Head of caudate nucleus (tissue), 42 donors: ENCODE measurements at places on chromosomes 16 and 17.

DNA sequence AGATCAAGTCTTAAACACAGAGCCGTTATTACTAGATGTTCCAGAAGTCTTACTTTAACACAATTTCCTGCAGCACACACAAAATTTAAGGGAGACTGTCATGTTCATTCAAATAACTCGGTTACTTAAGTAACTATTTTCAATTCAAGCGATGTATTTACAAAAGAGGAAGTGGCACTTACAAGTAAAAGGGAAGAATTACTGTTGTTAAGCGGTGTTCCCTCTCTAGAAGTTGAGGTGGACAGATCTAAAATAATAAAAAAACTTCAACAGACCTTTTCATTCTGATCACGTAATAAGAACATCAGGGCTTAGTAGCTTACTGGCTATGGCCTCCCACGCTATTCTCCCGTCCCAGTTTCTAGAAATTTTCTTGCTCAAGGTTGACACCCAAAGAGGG lies 26.2 kb upstream of the TXNDC11 start:
- DNase-seq, result no peak

DNA sequence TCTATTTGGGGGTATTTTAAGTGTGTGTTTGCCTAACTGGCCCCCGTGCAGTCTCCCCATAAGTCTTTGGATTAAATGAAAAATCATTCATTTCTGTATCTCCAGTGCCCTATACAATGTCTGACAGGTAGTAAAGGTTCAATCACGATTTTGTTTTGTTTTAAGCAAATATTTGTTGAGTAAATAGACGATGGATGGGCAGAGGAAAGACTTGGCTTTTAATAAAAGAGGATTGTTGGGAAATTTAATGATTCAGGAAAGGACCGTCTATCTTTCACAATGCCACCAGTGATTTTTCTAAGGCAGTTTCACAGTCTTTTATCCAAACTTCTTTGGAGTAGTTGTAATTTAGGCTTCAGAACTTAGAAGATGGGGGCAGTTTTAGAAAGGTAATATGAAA lies 636.6 kb upstream of the GOT2 start:
- no peak for DNase-seq

GRCh38 chr16:65545413-65545956 lies 423.6 kb upstream of the CDH11 start:
- DNase-seq, result no peak

- DNase-seq, result no peak
Observed at GRCh38 chr16:31414706-31415105, 13.5 kb downstream of the COX6A2 start.

- peak; percentile 55 for DNase-seq
Observed at GRCh38 chr17:63697341-63698286, 2.3 kb downstream of the LIMD2 start.

- no peak for DNase-seq
Observed at GRCh38 chr17:39866013-39866730, 1.8 kb upstream of the ZPBP2 start.

GRCh38 chr16:78583441-78583840 lies 484.0 kb downstream of the WWOX start:
- no peak for DNase-seq

DNA sequence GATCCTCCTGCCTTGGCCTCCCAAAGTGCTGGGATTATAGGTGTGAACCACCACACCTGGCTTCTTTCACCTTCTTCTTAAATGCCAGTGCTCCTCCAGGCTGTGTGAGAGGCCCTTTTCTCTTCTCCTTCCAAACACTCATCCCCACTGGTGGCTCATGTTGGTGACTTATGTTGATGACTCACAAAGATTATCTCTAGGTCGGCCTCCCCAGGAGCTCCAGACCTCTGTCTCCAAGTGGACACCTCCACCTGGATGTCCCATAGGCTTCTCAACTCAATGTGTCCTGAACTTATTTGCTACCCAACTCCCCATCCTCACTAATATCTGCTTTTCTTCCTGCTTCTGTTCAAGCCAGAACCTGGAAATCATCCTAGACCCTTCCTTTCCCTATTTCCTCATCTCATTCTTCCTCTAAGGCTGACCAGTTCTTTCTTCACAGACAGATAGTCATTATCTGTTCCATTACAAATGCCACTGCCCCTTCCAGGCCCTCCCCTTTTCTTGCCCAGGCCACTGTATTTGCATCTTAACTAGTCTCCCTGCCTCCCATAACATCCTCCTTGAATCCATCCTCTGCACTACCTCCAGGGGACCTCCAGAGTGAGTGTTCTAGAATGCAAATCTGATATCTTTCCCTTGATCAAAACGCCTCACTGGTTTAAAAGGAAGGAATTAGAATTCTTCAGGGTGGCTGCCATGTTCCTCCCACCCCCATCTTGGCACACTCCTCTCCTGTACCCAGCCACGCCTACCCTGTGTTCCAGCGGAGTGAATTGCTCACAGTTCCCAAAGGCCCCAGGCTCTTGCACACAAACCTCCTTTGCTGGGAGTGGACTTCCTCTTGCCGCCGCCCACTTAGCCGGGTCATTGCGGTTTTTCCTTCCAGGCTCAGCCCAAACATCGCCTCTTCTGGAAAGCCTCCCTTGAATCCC lies 34.8 kb upstream of the FBXO47 start:
- DNase-seq, result no peak

DNA sequence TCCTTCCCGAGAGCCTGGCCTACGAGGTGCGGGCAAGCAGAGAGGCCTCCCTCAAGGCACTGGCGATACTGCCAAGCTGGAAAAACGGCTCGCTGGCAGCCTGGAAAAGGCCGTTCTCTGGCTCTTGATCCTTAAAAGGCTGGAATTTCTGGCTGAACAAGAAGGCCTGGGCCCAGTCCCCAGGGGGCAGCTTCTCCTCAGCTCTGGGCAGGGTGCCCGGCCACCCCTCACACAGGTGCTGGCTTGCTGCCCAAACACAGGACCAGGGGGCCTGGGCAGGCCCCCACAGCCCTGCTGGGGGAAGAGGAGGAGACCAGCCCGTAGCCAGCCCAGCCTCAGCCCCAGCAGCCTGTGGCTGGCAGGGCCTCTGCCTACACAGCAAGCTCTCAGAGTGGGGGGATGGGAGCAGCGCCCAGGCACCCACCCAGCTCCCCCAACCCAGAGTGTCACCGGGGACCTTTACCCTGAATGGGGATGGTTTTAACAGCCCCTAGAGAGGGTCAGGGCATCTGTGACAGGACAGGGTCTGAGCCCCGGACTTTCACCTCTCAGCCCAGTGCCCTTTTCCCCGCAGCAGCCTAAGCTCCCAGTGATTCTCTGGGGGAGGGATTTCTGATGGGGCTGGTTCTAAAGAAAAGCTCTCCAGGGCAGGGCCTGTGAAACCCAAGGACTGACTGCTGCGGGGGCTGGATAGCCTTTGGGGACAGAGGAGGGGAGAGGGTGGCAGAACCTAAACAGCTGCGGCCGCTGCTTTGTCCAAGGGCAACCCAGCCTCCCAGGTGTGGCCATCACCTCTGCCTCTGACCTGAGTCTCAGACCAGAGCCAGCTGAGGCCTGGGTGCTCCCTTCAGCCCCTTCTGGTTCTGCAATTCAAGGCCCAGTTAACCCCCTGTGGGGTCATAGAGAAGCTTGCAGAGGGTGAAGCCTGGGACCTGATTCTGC lies 38.6 kb upstream of the TOB1 start:
- DNase-seq, result peak; percentile 80

DNA sequence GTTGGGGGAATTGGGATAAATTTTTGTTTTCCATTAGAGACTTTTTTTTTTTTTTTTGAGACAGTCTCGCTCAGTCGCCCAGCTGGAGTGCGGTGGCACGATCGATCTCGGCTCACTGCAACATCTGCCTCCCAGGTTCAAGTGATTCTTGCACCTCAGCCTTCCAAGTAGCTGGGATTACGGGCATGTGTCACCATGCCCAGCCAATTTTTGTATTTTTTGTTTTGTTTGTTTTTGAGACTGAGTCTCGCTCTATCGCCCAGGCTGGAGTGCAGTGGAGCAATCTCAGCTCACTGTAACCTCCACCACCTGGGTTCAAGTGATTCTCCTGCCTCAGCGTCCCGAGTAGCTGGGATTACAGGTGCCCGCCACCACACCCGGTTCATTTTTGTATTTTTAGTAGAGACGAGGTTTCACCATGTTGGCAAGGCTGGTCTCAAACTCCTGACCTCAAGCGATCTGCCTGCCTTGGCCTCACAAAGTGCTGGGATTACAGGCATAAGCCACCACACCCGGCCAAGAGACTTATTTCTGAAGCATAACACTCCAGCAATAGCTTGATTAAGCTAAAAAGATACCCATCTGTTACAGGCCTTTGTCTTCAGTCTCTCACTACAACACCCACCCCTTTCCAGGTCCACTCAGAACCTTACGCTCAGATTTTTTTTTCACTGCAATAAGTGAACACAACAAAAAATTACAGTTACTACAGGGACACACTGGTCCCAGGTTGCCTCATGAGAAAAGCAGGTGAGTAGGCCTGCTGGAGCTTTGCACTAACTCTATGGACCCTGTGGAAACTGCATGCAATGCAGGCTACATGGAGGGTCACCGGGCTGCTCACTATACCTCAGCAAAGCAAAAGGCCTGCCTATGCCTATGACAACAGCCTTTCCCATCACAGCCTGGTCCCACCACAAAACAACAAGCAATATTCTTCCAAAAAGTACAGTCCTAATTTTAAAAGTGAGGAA lies 34.6 kb downstream of the KANSL1 start:
- no peak for DNase-seq

DNA sequence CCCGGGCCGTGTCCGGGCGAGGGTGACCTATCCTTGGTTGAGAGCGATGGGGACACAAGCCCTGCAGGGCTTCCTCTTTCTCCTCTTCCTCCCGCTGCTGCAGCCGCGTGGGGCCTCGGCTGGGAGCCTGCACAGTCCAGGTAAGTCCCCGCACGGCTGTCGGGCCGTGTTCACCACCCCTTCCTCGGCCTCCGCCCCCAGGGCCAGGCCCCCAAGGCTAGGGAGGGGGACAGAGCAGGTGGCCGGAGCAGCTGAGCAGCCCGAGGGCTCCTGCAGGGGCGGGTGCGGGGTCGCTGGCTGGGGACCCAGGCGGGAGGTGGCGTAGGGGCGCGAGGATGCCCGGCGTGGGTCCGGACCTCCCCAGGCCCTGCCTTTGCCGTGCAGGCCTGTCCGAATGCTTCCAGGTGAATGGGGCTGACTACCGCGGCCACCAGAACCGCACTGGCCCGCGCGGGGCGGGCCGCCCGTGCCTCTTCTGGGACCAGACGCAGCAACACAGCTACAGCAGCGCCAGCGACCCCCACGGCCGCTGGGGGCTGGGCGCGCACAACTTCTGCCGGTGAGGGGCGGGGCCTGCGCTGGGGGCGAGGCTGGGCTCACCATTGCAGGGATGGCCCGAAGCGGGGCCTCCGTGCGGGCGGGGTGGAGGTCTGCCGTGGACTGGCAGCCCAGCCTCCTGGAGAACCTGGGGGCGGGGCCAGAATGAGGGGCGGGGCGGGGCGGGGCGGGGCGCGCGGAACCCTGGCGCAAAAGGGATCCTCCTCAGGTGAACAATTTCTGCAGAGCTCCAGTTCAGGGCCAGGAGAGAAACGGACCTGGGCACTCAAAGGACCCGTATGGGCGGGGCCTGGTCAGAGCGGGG lies 631 bp downstream of the KREMEN2 start:
- DNase-seq, result no peak

GRCh38 chr16:24098896-24099295 lies 157.2 kb upstream of the CACNG3 start:
- DNase-seq, result no peak

- no peak for DNase-seq
Observed at GRCh38 chr17:31072186-31072585, 22.6 kb upstream of the NF1 start.

DNA sequence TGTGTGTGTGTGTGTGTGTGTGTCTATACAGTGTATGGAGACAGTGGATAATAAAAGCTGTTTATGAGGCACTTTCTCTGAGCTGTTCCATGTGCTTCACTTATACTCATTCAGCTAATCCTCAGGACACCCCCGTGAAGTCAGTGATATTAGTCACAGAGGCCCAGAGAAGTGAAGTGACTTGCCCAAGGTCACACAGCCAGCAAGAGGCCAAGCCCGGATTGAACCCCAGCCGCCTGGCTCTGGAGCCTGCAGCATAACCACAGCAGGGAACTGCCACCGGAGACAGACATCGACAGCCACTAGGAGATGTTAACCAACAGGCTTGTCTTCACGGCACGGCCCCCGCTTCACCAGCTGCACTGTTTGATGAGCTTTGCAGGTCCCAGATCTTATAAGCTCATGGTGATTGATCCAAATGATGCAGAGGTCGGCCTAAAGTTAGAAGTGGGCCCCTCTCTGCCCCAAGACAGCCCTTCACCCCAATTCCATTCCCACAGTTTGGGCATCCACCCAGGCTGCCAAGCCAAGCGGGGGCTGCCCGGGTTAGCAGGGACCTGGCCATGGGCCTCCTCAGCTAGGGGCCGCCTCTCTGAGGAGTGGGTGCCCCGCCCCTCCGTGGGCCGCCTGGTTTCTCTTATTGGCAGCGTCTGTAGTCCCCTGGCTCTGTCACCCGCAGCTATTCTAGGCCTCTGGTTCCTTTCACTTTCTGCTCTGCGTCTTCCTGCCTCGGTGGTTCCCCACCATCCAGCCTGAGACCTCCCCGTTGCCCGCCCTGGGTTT lies 30.9 kb downstream of the SOCS1 start:
- DNase-seq, result no peak

- DNase-seq, result no peak
Observed at GRCh38 chr16:50699326-50700159, 6.1 kb downstream of the NOD2 start.

DNA sequence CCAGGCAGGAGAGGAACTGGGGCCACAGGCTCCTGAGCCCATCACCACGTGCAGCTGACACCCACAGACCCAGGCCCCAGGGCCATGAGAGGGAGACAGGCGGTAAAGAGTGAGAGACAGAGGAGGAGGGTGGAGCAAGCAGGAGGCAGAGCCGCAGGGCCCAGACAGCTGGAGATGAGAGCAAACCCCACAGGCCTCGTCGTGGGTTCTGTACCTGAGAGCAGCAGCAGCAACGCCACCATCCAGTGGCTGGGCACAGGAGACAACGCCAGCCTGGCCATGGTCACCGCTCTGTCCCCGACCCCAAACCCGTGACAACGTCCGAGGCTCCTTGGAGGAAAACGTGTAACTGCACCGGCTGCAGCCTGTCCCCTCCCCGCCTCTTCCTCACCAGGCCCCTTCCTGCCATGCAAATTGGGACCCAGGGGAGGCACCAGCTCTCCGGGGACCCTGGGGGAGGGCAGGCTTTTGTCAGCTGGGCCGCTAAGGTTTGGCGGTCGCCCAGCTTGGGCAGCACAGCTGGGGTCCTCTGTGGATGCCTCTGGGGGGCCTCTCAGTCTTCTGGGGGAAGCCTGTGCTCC lies at the start of gene CD79B:
CD79B (minus strand) TSS at position 351 of the 581 bp plus-strand sequence; CDS start at position 281, 70 bp downstream.
- DNase-seq, result no peak

GRCh38 chr17:45256114-45256966 lies 5.6 kb downstream of the SPATA32 start:
- DNase-seq, result no peak

- DNase-seq, result no peak
Observed at GRCh38 chr16:87412996-87413421, 20.9 kb downstream of the MAP1LC3B start.

- peak; percentile 45 for DNase-seq
Observed at GRCh38 chr17:57889892-57890856, 40.3 kb upstream of the MRPS23 start.
